ENCODE measurements at places on chromosomes 3 and 15. TPM values are rescaled to one million over a fixed set of nuclear protein-coding genes. Genes with fewer than 3 reads are reported as not detected.

Gene TRPC1
- 3.3 TPM for total RNA-seq

Gene KNG1
- total RNA-seq: not detected

Gene DPPA2
- total RNA-seq: not detected

Gene SLC22A14
- total RNA-seq: 0.23 TPM

Gene CNTN3
- total RNA-seq: not detected

Gene NOX5
- total RNA-seq: not detected

Gene CORO2B
- total RNA-seq: not detected

Data from T-helper 17 cell (primary cell).